Activated naive CD8-positive, alpha-beta T cell treated with anti-CD3 and anti-CD28 coated beads for 36 hours (primary cell): ENCODE measurements at places on chromosomes 3 and 15. TPM values are rescaled to one million over a fixed set of nuclear protein-coding genes. Genes with fewer than 3 reads are reported as not detected.

GRCh38 chr15:72488558-72488957, 14.4 kb downstream of the ARIH1 start:
- peaks cover 62% of the 10 kb centered on the region for H3K4me1 ChIP-seq
- no peak for DNase-seq
- H3K27ac ChIP-seq: no peak overlapping the region

CCDC80 gene
- not detected for total RNA-seq

DNA sequence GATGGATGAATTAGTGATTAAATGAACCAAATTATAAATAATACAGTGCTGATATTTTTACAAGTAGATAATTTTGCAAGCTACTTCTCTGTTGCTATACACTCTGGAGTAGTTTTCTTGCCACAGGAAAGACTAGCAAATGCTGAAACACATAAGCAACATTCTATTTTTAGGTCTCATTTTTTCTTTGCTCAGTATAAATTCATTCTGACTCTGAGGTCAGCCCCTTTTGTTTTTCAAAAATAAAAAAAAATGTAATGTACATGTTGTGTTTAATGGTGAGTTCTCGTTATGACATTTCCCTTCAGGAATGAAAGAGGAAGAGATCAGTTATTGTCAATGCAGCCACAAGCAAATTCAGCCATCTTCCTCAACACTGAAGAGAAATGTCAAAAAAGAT, 24.9 kb downstream of the GJD2 start:
- no peaks in the 10 kb centered on the region for H3K36me3 ChIP-seq
- H3K27me3 ChIP-seq: peaks cover 23% of the 10 kb centered on the region
- no peak overlapping the region for H3K27ac ChIP-seq
- no peak for DNase-seq
- no peaks in the 10 kb centered on the region for H3K4me1 ChIP-seq

DNA sequence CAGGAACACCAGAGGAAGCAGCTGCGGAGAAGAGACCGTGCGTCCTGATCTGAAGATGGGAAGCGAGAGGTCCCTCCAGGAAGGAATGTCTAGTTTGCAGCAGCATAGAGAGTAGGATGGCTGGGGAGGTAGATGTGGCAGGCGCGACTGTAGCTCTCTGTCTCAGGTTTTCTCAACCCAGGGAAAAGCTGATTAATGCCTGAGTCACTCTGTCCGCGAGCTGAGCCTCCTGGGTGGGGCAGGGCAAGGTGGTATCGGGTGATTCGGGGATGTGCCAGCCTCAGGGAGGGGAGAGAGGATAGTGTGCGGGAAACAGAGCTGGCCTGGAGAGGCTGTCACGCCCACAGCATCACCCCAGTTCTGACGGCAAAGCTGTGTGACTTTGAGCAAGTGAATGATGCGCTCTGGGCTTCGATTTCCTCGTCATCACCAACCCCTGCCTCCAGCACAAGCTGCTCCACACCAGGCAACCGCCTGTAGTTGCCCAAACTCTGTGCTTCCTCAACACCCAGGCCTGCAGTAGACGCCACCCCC, 28.4 kb downstream of the CPN2 start:
- no peak overlapping the region for H3K27ac ChIP-seq
- no peak for DNase-seq
- no peak overlapping the region for H3K4me3 ChIP-seq

- no peaks in the 10 kb centered on the region for H3K4me1 ChIP-seq
- H3K27ac ChIP-seq: no peak overlapping the region
- DNase-seq: no peak
- no peak overlapping the region for H3K4me3 ChIP-seq
These were observed 87.5 kb downstream of the CORO2B start for GRCh38 chr15:68666120-68666811.

NFKBIZ gene
- total RNA-seq: 58.8 TPM
